ENCODE measurements at places on chromosomes 13 and 19.

GRCh38 chr13:111460548-111461444, 140.4 kb downstream of the TEX29 start:
- no peak for DNase-seq

- no peak for DNase-seq
These were observed 3.0 kb downstream of the HPN start for GRCh38 chr19:35044317-35045117.

DNA sequence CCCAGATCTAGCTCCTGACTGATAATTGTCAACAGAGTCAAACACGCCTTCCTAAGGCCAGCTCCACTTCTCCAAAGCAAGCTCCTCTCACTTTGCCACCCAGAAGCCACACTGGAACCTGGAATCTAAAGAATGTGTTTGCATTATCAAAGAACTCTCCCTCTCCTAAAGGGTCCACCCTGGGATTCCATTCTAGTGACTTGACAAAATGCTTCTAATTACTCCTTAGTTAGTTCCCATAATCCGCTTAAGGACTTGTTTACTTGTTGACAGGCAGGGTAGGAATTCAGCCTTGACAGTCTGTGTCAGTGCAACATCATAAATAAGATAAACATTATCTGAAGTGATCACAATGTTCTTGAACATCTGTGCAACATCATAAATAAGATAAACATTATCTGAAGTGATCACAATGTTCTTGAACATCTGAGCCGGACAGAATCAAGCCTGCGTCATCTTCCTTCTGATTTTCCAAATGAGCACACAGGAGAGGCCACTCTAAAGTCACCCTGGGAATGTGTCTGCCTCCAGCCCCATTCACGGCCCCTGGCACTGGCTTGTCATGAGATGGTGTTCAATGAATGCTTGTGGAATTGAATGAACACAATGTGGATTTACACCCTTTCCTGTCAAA, 512.1 kb downstream of the IRS2 start:
- DNase-seq = no peak

DNA sequence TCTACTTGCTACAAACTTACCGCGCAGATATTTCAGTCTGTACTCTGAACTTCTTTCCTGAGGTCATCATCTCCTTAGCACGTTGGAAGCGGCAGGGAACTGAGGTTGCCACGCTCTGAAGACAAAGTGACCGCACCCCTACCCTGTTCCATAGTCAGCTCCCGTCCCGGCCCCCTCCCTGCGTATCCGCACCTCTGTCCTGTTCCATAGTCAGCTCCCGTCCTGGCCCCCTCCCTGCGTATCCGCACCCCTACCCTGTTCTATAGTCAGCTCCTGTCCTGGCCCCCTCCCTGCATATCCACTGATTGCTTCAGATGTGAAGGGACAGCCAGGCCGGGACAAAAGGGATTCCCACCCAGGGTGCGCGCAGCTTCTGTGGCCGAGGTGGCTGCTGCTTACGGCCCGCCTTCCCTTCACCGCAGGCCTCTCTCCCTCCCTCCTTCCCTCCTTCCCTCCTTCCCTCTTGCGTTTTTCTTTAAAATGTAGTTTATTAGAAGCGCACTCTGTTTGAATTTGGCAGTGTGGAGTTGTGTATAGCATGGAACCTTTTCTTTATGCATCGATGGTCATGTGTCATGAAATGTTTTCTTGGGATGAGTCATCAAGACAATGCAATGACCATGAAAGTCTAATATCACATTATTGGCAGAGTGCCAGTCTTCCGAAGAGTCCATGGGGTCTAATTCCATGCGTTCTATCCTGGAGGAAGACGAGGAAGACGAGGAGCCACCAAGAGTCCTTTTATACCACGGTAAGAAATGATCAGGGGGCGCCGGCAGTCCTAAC, 21.9 kb upstream of the NDUFS7 start:
- DNase-seq = no peak

DNA sequence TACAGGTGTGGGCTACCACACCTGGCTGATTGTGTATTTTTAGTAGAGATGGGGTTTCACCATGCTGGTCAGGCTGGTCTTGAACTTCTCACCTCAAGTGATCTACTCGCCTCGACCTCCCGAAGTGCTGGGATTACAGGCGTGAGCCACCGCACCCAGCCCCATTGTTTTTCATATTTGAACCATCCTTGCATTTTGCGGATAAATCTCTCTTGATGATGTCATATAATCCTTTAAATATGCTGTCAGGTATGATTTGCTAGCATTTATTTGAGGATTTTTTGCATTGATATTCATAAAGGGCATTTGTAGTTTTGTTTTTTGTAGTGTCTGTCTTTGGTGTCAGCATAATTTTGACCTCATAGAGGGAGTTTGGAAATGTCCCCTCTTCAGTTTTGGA, 5.7 kb downstream of the ZNF101 start:
- no peak for DNase-seq

GRCh38 chr13:31409678-31410356, 210.0 kb downstream of the B3GLCT start:
- DNase-seq = no peak

GRCh38 chr19:50327461-50328223, 1.5 kb downstream of the KCNC3 start:
- no peak for DNase-seq

- DNase-seq = no peak
These were observed 10.3 kb upstream of the BICRA start for GRCh38 chr19:47598407-47599349.

Measured in esophagus squamous epithelium (tissue), 5 donors.